Thoracic aorta (tissue), 2 donors: ENCODE measurements at places on chromosomes 12 and 14.

DNA sequence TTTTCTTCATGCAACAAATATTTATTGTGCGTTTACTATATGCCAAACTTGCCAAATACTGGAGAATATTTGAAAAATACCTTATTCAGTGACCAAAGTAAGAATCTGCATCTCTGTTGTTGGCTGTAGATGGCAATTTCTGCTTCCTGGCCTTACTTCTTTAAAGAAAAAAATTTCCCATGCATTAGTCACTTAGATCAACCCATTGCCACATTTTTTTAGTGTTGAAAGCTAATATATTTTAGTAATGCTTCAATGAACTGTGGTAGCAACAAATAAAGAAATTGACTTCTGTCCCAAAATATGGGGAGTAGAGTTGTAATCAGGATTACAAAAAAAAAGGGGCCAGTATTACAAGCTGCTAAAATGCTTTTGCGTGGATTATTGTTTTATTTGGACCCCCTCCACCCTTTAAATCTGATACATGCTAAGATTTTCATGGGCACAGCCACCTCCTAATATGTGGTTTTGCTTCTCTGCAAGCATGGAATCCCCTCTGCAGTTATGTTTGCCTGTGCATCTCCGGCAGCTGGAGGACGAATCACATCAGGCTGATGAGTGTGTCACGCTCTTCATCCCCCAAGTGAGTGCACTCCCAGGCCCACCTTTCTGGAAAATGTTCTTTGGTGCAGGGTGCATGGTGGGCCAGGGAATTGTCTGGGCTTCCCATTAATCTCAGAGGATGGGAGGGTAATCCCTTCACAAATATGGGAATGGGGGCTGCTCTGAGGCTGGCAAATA is 38.1 kb upstream of the PTCSC3 start:
- H3K4me3 ChIP-seq = no peak overlapping the region
- H3K4me1 ChIP-seq = no peaks in the 10 kb centered on the region
- no peaks in the 10 kb centered on the region for H3K36me3 ChIP-seq
- H3K27ac ChIP-seq = no peak overlapping the region

DNA sequence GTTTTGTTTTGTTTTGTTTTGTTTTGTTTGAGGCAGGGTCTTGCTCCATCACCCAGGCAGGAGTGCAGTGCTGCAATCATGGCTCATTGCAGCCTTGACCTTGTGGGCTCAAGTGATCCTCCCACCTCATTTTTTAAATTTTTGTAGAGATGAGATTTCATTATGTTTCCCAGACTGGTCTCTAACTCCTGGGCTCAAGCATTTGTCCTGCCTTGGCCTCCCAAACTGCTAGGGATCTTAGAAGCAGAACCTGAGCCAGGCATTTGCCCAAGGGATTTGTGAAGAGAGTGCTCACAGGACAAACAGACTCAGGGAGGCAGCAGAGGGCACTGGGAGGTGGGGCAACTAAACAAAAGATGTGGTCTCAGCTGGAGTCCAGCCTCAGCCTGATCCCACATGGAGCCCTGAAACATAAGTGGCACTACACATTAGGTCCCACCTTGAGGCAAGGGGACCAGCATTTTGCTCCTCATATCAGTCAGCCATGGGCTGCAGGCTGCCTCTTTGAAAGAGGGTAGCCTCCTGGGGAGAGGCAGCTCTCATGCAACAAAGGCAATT is 86.2 kb upstream of the CMKLR1 start:
- no peaks in the 10 kb centered on the region for H3K36me3 ChIP-seq
- no peaks in the 10 kb centered on the region for H3K4me1 ChIP-seq
- no peak overlapping the region for H3K4me3 ChIP-seq
- H3K27ac ChIP-seq = no peak overlapping the region

DNA sequence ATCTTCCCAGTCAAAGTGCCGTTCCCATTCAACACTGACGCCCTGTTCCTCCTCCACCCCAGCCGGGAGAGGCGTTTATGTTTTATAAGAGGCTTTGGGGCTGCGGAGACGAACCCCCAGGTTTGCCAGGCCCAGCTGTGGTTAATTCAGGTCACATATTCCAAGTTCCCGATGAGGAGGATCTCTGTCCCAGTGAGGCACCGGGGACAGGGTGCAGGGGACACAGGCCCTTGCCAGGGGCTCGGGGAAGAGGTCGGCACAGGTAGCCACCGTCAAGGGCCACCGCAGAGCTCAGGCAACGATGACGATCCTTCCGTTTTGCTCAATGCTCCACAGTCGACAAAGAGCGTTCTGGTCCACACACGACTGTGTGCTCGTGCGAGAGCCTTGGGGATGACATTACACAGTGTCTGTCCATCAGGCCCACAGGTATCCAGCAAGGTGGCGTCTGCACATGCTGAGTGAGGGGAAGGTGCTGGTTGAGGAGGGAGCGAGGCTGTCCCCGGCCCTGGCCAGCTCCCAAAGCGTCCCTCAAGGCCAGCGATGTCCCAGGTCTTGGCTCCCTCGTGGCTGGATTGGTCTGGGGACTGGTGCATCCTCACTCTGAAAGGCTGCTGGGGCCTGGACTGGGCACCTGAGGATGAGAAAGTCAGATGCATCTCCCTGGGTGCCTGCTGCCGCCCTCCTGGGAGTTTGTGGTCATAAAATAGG is 189.2 kb upstream of the C14orf180 start:
- DNase-seq = no peak
- no peak overlapping the region for H3K4me3 ChIP-seq
- H3K27me3 ChIP-seq = no peaks in the 10 kb centered on the region
- H3K4me1 ChIP-seq = no peaks in the 10 kb centered on the region
- H3K36me3 ChIP-seq = no peaks in the 10 kb centered on the region

- no peaks in the 10 kb centered on the region for H3K36me3 ChIP-seq
- DNase-seq = no peak
- H3K4me1 ChIP-seq = peaks cover 10% of the 10 kb centered on the region
- no peak overlapping the region for H3K4me3 ChIP-seq
- H3K27me3 ChIP-seq = no peaks in the 10 kb centered on the region
- no peak overlapping the region for H3K27ac ChIP-seq
These were observed 2.6 kb downstream of the MYF6 start for GRCh38 chr12:80709811-80710726.

DNA sequence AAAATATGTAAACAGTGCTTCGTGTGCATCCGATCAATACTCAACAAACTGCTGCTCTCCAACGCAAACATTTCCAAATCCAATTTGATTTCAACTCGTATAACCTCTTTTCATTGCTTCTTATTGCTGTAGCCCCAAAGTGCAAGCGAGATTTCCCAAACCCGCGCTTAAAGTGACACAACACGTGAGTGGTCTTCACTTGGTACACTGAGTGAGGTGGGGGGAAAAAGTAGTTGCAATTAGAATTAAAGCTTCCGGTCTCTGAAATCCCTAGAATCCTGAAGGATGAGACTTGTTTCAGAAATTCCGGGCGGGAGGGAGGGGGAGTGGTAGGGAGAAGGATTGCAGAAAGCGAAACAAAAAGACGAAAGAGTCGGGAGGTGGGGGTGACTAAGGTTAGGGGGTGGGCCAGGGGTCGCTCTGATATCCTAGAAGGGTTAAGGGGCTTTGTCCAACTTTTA is 387.5 kb downstream of the BCAT1 start:
- H3K36me3 ChIP-seq = no peaks in the 10 kb centered on the region
- no peaks in the 10 kb centered on the region for H3K27me3 ChIP-seq
- peaks cover 24% of the 10 kb centered on the region for H3K4me1 ChIP-seq
- peak overlapping the region; percentile 92 for H3K27ac ChIP-seq
- peak overlapping the region; percentile 96 for H3K4me3 ChIP-seq

- no peak overlapping the region for H3K4me3 ChIP-seq
- DNase-seq = no peak
- H3K27me3 ChIP-seq = no peaks in the 10 kb centered on the region
These were observed 635.4 kb upstream of the ATXN7L3B start for GRCh38 chr12:73902260-73902659.

DNA sequence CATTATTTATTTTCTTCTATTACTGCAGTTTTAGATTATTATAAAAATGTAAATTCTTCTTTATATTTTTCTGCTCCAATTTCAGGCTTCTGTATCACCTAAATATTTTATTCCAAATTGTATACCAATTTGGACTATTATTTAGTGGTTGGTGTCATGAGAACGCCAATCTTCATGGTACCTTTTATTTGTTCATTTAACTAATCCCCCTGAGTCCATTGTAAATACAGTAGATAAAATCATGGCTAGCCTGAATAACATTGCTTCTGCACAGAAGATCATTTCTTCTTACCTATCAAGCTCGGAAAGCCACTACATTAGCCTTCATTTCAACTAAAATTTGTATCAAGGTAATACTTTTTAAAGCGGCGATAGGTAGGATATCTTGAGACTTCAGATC is at the start of gene OR6C75:
OR6C75 (plus strand) TSS at position 301 of the 400 bp plus-strand sequence. CDS start 2,136 bp downstream, outside the sequence.
- H3K4me1 ChIP-seq = no peaks in the 10 kb centered on the region
- no peak for DNase-seq
- H3K27me3 ChIP-seq = no peaks in the 10 kb centered on the region
- H3K27ac ChIP-seq = no peak within 1 kb of the TSS
- no peak within 1 kb of the TSS for H3K4me3 ChIP-seq

GRCh38 chr14:105092171-105093037 is 27.2 kb upstream of the GPR132 start:
- no peak for DNase-seq
- H3K4me3 ChIP-seq = peak overlapping the region; percentile 98
- no peaks in the 10 kb centered on the region for H3K27me3 ChIP-seq
- H3K27ac ChIP-seq = peak overlapping the region; percentile 96
- no peaks in the 10 kb centered on the region for H3K36me3 ChIP-seq
- H3K4me1 ChIP-seq = peaks cover 35% of the 10 kb centered on the region

DNA sequence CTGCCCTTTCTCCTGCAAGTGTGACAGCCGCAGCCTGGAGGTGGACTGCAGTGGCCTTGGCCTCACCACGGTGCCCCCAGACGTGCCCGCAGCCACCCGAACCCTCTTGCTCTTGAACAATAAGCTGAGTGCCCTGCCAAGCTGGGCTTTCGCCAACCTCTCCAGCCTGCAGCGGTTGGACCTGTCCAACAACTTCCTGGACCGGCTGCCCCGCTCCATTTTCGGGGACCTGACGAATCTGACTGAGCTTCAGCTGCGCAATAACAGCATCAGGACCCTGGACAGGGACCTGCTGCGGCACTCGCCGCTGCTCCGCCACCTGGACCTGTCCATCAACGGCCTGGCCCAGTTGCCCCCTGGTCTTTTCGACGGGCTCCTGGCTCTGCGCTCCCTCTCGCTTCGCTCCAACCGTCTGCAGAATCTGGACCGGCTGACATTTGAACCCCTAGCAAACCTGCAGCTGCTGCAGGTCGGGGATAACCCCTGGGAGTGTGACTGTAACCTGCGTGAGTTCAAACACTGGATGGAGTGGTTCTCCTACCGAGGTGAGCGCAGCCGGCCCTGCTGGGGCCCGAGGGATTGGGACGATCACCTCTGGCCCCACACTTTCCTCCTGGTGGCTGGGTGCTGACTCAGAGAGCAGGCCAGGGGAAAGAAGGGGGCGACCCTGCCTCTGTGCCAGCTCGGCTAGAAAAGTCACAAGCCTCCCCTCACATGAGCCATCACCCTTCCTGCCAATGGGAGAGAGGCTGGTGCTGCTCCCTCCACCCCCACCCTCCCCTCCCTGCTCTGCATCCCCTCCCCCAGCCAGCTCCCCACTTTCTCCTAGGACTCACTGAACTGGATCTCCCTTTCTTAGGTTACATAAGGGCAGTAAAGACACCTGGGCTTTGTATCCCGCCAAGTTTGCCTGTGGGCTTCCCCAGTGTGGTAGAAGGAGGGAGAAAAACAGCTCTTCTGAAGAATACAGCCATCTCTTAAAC is 10.9 kb downstream of the LRTM2 start:
- H3K27ac ChIP-seq = no peak overlapping the region
- no peaks in the 10 kb centered on the region for H3K27me3 ChIP-seq
- H3K4me1 ChIP-seq = no peaks in the 10 kb centered on the region
- no peak for DNase-seq
- no peak overlapping the region for H3K4me3 ChIP-seq

- H3K4me1 ChIP-seq = peaks cover 43% of the 10 kb centered on the region
- H3K27ac ChIP-seq = peak overlapping the region; percentile 92
- no peaks in the 10 kb centered on the region for H3K36me3 ChIP-seq
- H3K4me3 ChIP-seq = peak overlapping the region; percentile 89
- no peak for DNase-seq
- no peaks in the 10 kb centered on the region for H3K27me3 ChIP-seq
These were observed 1.0 kb downstream of the PCNX1 start for GRCh38 chr14:70907996-70908934.

- DNase-seq = no peak
- H3K27ac ChIP-seq = no peak overlapping the region
- H3K4me1 ChIP-seq = peaks cover 2% of the 10 kb centered on the region
- H3K27me3 ChIP-seq = no peaks in the 10 kb centered on the region
- no peak overlapping the region for H3K4me3 ChIP-seq
- no peaks in the 10 kb centered on the region for H3K36me3 ChIP-seq
These were observed 37.8 kb upstream of the ITPR2 start for GRCh38 chr12:26870491-26871419.

DNA sequence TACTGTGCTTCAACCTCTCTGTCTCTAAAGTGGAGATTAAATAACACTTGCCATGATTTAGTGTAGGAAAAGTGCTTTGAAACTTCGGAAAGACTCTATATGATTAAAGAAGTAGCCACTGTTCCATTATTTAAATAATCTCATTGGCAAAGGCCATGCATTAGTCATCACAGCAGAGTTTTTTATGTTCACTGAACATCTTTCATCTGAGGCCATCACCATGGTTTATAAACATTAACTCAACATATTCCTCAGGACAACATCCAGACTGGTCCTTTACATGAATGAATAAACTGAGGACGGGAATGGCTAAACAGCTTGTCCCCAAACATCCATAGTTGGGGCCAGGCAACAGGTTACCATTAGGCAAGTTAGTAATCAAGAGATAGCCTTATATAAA is 124.6 kb upstream of the FRMD6 start:
- no peak overlapping the region for H3K4me3 ChIP-seq
- H3K36me3 ChIP-seq = no peaks in the 10 kb centered on the region
- DNase-seq = no peak
- H3K4me1 ChIP-seq = no peaks in the 10 kb centered on the region

- H3K36me3 ChIP-seq = no peaks in the 10 kb centered on the region
- no peak overlapping the region for H3K27ac ChIP-seq
- H3K4me1 ChIP-seq = no peaks in the 10 kb centered on the region
- no peak overlapping the region for H3K4me3 ChIP-seq
- no peaks in the 10 kb centered on the region for H3K27me3 ChIP-seq
These were observed 602.6 kb downstream of the SNAPC1 start for GRCh38 chr14:62364800-62365280.

- no peaks in the 10 kb centered on the region for H3K36me3 ChIP-seq
- DNase-seq = no peak
- peak overlapping the region; percentile 44 for H3K4me3 ChIP-seq
These were observed 31.3 kb downstream of the GABARAPL1 start for GRCh38 chr12:10243818-10244520.

DNA sequence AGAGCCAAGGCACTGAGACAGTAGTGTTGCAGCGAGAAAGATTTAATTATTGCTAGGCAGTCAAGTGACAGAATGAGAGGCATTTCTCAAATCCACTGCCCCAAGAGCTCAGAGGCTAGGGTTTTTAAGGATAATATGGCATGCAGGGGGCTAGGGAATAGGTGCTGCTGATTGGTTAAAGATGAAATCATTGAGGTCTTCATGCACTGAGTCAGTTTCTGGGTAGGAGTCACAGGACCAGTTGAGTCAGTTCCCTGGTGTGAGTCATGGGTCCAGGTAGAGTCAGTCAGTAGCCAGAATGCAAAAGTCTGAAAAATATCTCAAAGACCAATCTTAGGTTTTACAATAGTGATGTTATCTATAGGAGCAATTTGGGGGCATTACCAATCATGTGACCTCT is 323.8 kb downstream of the RGS6 start:
- no peaks in the 10 kb centered on the region for H3K27me3 ChIP-seq
- H3K27ac ChIP-seq = no peak overlapping the region
- DNase-seq = no peak
- no peak overlapping the region for H3K4me3 ChIP-seq
- no peaks in the 10 kb centered on the region for H3K36me3 ChIP-seq
- no peaks in the 10 kb centered on the region for H3K4me1 ChIP-seq

GRCh38 chr14:73825551-73826188 is 26.0 kb upstream of the PTGR2 start:
- H3K27me3 ChIP-seq = no peaks in the 10 kb centered on the region
- DNase-seq = peak; percentile 79
- no peaks in the 10 kb centered on the region for H3K36me3 ChIP-seq
- H3K4me1 ChIP-seq = peaks cover 9% of the 10 kb centered on the region
